ENCODE measurements at places on chromosomes 5 and 9.

DNA sequence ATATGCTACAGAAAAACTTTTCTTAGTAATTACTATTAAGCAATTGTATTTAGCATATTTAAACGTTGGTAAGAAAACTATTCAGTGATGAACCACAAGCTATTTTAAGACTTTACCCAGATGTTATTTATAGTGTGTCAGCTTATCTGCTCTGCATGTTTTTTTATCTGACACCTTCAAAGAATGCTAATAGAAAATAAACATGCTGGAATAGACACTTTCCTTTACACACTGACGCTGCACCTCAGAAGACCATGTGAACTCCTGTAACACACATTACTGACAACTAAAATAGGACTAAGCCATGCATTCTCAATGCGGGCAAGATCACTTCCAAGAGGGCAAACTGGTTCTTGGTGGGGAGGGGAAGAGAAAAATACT is 38.3 kb downstream of the FNIP1 start:
- no peak for DNase-seq

- no peak for DNase-seq
These were observed 61.8 kb upstream of the SNX2 start for GRCh38 chr5:122713041-122713440.

DNA sequence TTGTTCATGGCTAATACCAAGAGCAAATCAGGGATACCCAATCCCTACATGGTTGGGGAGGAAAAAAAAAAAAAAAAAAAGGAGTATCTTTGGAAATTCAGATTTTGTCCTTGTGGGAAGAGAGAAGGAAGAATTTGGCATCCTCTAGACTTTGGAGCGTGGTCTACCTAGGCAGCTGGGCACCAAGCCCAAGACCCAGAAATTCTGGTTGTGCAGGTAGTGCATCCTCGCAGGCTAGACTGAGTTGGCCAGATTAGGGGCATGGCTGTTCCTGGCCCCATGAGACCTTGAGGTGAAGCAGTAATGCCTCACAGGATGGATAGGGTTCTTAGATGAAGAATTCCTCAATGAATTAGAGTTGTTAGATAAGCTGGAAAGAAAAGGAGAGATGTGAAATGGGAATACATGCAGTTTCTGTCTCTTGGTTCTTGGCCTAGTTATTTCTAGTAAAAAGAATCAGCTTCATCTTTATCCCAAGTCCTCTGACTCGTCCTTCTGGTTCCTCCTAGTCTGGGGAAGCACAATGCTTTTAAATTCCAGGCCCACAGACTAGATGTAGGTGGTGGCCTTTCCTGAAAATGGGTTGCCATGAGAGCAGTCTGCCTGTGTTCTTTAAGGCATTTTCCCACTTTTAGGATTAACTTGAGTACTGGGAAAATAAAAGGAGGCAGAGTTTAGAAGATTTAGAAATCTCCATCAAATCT is 140.5 kb upstream of the RUSC2 start:
- DNase-seq = no peak

DNA sequence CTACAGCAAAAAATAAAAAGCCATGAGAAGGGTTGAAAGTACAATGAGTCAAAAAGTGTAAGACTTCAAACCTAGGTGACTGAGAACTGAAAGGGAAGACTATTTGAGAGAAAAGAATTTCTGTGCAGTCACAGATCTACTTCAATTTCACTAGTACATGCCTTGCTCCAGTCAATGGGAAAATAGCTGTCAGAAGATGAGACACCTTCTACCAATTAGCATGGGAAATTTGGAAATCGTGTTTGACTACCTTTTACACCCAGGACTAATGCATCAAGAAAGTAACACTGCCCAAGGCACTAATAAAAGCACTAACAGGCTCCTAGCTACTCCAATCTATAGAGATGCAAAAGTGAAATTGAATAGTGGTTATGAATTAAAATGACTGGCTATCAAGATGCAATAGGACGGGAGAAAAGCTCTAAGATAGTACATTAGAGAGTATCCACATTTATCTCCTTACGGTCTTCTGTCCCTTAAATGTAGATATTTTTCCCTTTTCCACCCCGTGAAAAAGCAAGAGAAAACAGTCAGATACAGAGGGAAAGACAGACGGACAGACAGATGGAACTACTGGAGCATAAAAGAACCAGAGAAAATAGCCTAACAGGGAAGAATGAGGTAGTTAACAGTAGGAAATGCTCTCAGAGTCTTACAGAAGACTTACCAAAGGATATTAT is 15.2 kb downstream of the ERP44 start:
- no peak for DNase-seq

DNA sequence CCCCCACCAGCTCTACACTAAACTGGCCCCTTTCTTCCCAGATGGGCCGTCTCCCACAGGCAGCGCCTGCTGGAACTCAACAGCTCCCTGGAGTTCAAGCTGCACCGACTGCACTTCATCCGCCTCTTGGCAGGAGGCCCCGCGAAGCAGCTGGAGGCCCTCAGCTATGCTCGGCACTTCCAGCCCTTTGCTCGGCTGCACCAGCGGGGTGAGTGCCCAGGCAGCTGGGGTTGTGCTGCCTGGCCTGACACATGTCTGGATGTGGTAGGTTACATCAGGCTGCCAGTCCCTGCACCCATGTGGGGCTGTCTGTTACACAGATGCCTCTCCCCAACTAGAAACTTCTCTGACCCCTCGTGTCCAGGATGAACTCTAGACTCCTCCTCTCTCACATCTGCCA is 9.8 kb downstream of the NHP2 start:
- DNase-seq = peak; percentile 91

DNA sequence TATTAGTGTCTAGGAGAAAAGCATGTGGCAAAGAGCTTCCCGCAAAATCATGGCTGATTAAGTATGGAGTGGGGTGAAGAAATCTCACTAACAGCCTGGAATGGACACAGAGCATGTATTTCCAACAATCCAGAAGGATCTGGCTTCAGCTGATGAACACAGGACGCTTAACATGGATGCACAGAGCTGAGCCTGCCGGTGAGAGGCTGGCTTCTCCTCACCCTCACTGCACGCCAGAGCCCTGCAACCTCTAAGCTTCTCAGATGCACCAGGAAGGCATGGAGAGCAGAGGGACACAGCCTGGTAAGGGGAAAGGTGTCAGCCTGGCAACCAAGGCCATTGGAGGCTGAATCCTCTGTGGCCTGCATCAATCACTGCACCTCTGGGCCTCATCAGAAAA is 298.5 kb downstream of the TRIM32 start:
- no peak for DNase-seq

DNA sequence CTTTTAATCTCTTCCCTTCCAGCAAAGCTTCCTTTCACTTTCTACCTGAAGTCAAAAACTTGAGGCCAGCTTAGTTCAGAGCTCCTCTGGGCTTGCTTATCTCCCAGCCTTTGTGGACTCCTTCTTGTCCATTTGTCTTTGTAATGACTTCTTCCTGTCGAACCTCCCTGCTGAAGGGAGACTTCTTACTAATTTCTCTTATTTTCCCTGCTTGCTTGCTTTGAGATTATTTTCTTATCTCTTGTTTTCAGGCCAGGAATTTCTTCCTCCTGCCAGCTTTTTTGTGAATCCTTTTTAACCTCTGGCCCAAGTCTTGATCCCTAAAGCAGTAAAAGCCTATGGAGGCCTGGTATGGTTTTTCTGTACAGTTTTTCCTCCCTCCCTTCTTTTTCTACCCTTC is 46.8 kb upstream of the DHFR start:
- DNase-seq = no peak

GRCh38 chr9:131737426-131737825 is 2.5 kb downstream of the RAPGEF1 start:
- DNase-seq = no peak

GRCh38 chr9:95029288-95029687 is 288.2 kb downstream of the FANCC start:
- no peak for DNase-seq

GRCh38 chr9:88006511-88007290 is 32.4 kb upstream of the CDK20 start:
- no peak for DNase-seq

- DNase-seq = no peak
These were observed 99.4 kb downstream of the INIP start for GRCh38 chr9:112618385-112619009.

GRCh38 chr5:164868761-164869160 is 1363.3 kb downstream of the MAT2B start:
- DNase-seq = no peak

DNA sequence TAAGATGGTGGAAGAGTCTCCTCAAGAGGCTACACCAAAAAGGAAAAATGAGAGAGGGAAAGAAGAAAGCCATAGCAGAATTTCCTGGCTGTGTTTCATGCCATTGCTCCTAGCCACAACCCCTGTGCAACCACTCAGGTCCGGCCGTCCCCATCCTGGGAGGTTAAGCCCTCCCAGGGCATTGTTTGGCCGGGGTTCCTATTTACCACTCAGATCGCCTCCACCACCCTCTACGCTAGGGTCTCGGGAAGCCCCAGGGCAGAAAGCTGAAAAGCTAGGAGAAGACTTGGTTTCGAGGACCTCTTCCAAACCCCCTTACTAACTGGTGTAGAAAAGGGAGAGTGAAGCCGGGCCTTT is 715 bp downstream of the RC3H2 start:
- no peak for DNase-seq

GRCh38 chr5:172775326-172776234 is 4.6 kb upstream of the DUSP1 start:
- no peak for DNase-seq

- DNase-seq = no peak
These were observed 51.7 kb downstream of the CCNH start for GRCh38 chr5:87361031-87361445.

DNA sequence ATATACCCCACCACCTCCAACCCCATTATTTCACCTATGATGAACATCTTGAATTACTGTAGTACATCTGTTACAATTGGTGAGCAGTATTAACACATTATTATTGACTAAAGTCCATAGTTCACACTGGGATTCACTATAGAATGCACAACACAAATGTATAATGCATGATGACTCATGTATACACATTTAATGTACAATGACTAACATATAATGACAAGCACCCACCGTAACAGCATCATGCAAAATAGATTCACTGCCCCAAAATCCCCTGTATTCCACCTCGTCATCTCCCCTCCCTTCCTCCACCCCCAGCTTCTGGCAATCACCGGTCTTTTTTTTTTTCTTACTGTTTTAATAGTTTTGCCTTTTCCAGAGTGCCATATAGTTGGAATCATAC is 47.1 kb upstream of the NEK6 start:
- no peak for DNase-seq

DNA sequence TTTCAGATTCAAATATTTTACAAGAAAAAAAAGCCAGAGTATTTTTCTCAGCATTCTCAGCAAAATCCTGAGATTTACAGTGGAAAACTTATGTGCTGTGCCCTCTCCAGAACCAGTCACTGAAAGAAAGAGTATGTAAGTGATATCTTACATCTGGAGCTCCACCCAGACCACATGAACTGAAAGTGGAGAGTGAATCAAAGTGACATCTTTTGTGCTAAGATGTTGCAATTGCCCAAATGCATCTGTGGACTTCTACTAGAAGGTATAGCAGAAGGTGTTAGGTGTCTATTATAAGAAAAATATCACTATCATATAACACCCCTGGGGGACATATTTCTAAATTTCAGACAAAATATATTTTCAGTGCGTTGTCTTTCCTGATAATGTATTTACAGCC is 49.0 kb upstream of the RIC1 start:
- no peak for DNase-seq

DNA sequence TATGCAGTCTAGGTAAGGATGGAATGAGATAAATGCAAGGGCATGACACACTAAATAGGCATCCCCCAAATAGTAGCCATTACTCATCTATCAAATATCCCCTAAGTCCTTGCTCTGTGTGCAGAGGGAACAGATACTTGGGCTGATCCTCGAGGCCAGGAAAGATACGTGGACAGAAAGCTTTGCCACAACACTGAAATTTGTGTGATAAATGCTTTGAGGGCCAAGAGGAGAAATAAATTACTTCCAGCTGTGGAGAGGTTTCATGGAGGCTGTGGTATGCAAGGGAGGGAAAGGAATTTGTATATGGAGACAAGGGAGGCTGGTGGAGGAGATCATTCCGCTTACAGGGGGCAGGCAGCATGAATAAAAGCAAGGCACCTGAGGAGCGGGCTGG is 18.5 kb downstream of the ATOX1 start:
- DNase-seq = no peak

- DNase-seq = no peak
These were observed 34.7 kb upstream of the SLC22A5 start for GRCh38 chr5:132334812-132335211.

- DNase-seq = no peak
These were observed 6.1 kb downstream of the CA9 start for GRCh38 chr9:35679766-35680330.

DNA sequence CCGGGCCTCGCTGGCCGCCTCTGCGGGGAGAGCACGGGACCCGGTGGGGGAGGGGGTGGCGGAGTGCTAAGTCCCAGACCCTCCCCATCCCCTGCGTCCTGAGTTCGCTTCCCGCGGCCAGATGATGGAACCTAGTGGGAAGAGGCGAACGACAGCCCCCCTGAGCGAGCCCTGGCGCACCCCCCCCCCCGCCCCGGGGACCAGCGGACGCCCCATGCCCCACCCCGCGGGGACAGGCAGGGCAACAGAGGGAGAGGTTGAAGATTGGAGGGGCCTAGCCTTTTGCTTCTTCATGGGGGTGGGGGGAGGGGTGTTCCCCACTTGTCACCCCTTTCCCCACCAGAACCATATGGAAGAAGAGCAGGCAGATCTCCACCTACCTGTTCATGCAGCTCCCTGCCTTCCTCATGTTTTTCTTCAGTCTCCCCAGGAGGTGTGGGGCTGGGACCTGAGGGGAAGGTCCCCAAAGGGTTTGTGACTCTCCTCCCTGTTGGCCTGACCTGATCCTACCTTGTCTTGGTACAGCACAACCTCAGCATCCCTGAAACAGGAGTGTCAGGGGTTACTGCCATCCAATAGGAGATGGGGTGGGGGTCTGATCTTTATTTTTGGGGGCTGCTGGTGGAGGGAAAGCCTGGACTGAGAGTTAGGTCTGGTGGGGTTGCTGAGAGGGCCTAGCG is 485 bp downstream of the FAM53C start:
- DNase-seq = no peak

DNA sequence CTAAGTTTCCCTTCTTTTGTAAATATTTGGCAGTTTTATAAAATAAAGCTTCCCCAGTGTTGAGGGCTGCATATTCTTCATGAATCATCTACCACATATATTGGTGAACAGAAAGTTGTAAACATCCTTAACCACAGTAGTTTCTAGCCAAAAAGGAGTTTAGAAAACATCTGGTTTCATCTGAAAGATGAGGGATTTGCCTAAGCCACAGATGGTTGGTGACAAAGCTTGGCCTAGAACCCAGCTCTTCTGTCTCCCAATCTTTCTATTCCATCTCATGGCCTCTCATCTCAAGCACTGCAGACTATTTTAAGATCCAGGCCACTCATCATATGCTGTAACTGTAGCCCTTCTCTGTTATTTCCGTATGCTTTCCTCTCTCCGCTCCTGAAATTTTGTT is 232.3 kb upstream of the TRPM3 start:
- no peak for DNase-seq

All from right hindlimb (tissue), 1 donor.